Head of caudate nucleus (tissue), 42 donors: ENCODE measurements at places on chromosomes 7 and 10.
A peak's percentile ranks its signal among the peaks of the same experiment; 100 is the strongest.

GRCh38 chr7:22949944-22950343, 64.0 kb downstream of the HYCC1 start:
- no peak for DNase-seq

GRCh38 chr10:66927971-66928770, 2.3 kb downstream of the LRRTM3 start:
- DNase-seq: peak; percentile 53

GRCh38 chr10:72499701-72500100, 126.2 kb downstream of the MICU1 start:
- DNase-seq: no peak

GRCh38 chr10:123519861-123520260, 146.3 kb upstream of the GPR26 start:
- DNase-seq: no peak

GRCh38 chr10:11794566-11794965, 28.6 kb upstream of the PROSER2 start:
- no peak for DNase-seq
